ENCODE measurements at places on chromosomes 11 and 22. TPM values are rescaled to one million over a fixed set of nuclear protein-coding genes. Genes with fewer than 3 reads are reported as not detected.

Gene SLC22A25
- not detected for total RNA-seq

Gene SLC22A9
- total RNA-seq: not detected

Gene NAV2
- total RNA-seq: 36.8 TPM

Gene HOATZ
- total RNA-seq: not detected

Data from A549 treated with dexamethasone at 1 μM for 4 hours (cell line).